ENCODE measurements at places on chromosomes 11 and 22. TPM values are rescaled to one million over a fixed set of nuclear protein-coding genes. Genes with fewer than 3 reads are reported as not detected.

The NXPE1 gene
- not detected for total RNA-seq

The OR52L1 gene
- not detected for total RNA-seq

The RAG1 gene
- total RNA-seq = 0.65 TPM

The TTC36 gene
- total RNA-seq = 1.3 TPM

The PRG2 gene
- 0.73 TPM for total RNA-seq

The MLC1 gene
- total RNA-seq = 0.43 TPM

The AP2A2 gene
- total RNA-seq = 51.8 TPM

The LRP5 gene
- total RNA-seq = 110 TPM

The PLAAT3 gene
- 30.2 TPM for total RNA-seq

The UPK2 gene
- total RNA-seq = not detected

The NXPE4 gene
- total RNA-seq = not detected

The P4HA3 gene
- 39.1 TPM for total RNA-seq

The CRYBA4 gene
- total RNA-seq = not detected

The OR2AG2 gene
- 0.10 TPM for total RNA-seq

The BDNF gene
- total RNA-seq = 44.0 TPM

The OLFML1 gene
- 3.4 TPM for total RNA-seq

The OR4P4 gene
- total RNA-seq = not detected

The OR51E2 gene
- total RNA-seq = not detected

The HSPB2 gene
- total RNA-seq = 0.79 TPM

The ISX gene
- total RNA-seq = not detected

The SNU13 gene
- 76.8 TPM for total RNA-seq

The ZMAT5 gene
- 13.3 TPM for total RNA-seq

The SCGB1C1 gene
- not detected for total RNA-seq

The PTPMT1 gene
- 62.2 TPM for total RNA-seq

The KIF18A gene
- total RNA-seq = 6.8 TPM

The HTR3B gene
- total RNA-seq = not detected

The CRYBB1 gene
- not detected for total RNA-seq

The CARD16 gene
- total RNA-seq = 2.8 TPM

The SLC25A22 gene
- total RNA-seq = 18.2 TPM

The LRFN4 gene
- total RNA-seq = 25.0 TPM

The OR8A1 gene
- not detected for total RNA-seq

Data from smooth muscle cell of the pulmonary artery (primary cell).